ENCODE measurements at places on chromosomes 16 and 17. TPM values are rescaled to one million over a fixed set of nuclear protein-coding genes. Genes with fewer than 3 reads are reported as not detected.

Gene HOXB9
- 7.5 TPM for total RNA-seq

Gene SPHK1
- 64.7 TPM for total RNA-seq

Gene GGT6
- total RNA-seq, result not detected

Gene NUP88
- total RNA-seq, result 70.3 TPM

Gene DYNLRB2
- total RNA-seq, result 0.29 TPM

Gene PRKCB
- 0.24 TPM for total RNA-seq

Gene OTOP3
- 0.05 TPM for total RNA-seq

Gene TEX19
- total RNA-seq, result 0.60 TPM

Gene HSD17B2
- total RNA-seq, result not detected

Gene DRC3
- 2.2 TPM for total RNA-seq

Gene G6PC1
- not detected for total RNA-seq

Gene XAF1
- total RNA-seq, result 0.06 TPM

Gene PLD6
- total RNA-seq, result 6.4 TPM
